ENCODE measurements at places on chromosomes 2 and 18.
A peak's percentile ranks its signal among the peaks of the same experiment; 100 is the strongest.

- DNase-seq: peak; percentile 85
These were observed 72.5 kb downstream of the RTTN start for GRCh38 chr18:70132999-70133398.

- DNase-seq: no peak
These were observed 1.9 kb upstream of the ESPNL start for GRCh38 chr2:238097988-238098871.

DNA sequence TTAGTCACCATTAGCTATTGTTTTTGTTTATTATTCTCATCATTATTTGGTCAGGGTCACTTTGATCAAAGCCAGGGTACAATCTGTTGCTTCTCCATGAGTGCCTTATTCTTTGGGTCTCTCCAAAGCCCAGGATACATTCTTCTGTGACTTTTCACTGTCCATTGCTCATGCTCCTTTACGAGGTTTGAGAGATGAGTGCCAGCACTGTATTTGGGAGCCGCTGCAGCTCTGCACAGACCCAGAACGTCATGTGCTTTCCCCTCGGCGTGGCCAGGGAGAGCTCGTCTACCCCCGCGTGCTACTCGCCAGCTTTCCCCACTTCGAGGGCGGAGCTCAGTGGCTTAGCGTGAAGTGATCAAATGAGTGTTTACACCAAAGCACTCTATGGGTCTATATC, 123.7 kb downstream of the COL6A3 start:
- peak; percentile 80 for DNase-seq

GRCh38 chr2:1627628-1628381, 116.5 kb downstream of the PXDN start:
- no peak for DNase-seq

All from AG09309 (cell line).